ENCODE measurements at places on chromosomes 5 and 9. TPM values are rescaled to one million over a fixed set of nuclear protein-coding genes. Genes with fewer than 3 reads are reported as not detected.

ALDH1A1 gene
- total RNA-seq = 452 TPM

GRCh38 chr9:75539523-75539922, 350.9 kb upstream of the PCSK5 start:
- no peak for DNase-seq

DNA sequence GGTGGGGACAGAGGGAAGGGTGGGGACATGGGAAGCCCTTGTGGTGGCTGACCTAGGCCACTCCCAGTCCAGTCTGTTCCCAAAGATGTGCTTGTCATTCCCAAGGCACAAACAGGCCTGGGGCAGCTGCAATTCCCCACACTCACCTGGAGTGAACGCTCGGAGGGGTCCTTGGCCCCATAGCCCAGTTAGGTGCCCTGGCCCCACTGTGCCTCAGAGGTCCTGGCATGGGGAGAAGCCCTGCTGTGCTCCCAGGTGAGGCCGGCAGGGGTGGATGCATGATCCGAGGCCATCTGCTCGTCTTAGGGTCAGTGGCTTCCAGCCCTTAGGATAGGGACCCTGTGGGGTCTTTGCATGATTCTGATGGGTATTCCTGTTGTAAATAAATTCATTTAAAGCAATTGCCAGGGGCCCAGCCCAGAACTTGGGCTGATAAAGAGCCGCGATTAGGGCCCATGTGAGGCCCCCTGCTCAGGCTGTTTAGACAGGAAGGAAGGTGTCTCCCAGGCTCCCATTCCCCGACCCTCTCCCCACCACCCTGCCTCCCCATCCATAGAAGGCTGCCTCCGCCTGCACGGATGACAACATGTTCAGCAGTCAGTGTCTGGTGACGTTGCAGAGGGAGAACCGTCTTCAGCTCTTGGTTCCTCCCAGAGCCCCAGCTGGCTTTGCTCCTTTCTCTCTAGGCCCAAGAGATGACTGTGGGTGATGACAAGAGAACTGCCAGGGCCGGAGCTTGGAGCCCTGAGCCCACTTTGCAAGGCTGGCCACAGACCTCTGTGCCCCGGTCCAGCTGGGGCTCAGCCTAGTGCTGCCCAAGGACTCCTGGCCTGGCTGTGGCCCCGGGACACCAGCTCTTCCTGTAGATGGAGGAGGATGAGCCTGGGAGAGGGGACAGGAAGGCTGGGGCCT, 28.4 kb upstream of the IRX4 start:
- DNase-seq = no peak

GRCh38 chr9:113274474-113275156, 757 bp downstream of the CDC26 start:
- peak; percentile 23 for DNase-seq

DNA sequence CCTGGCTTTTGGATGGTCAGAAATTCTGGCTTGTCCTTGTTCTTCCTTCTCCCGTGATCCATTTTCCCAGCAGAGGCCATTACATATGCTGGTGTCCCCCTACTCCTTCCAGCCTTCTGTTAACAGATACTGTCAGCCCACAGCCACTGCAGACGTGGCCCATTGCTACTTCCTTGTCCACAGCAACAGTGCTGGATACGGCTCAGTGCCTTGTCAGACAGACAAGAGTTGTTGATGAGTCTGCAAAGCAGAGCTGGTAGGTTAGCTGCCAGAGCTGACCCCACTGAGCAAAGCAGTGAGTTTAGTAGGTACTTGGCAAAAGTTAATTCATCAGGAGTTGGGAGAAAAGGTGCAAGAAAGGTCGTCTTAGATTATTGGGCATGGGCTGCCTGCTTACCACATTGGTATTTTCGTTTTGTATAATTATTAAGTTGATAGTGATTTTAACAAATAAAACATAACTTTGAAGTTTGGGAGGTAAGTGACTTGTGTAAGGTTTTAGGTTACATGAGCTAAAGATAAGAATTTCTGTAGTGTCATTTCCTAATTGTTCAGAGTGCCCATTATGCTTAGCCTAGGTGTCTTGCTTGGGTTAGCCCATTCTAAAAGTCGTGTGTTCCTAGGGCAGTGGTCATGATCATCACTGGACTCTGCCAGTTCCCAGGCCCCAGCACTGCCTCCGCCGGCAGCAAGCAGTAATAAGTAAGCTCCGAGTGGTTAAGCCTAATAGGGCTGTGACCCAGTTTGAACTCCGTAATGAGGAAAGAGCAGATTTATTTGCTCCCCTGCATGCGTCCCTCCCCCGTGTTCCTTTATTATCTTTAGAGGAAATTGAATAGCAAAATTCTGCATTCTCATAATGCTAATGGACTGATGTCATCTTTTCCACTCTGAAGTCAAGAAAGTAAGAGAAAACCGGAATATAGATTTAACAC, 292.0 kb downstream of the FANCC start:
- DNase-seq = peak; percentile 86

DNA sequence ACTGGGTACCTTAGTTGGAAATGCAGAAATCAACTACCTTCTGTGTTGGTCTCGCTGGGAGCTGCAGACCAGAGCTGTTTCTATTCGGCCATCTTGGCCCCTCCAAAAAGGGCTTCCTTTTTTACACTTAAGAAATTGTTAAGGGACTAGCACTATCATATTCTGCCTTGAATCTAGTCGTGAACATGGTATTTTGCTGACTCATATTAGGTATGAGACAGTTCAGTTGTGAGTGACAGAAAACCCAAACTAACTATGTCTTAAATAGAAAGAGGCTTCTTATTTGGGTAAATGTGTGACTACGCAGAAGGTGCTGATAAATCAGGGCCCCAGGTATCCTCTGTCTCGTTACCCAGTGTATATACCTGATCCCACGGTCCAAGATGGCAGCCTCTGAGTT, 298.2 kb downstream of the EDIL3 start:
- DNase-seq = no peak

GRCh38 chr9:21053851-21054250, 22.4 kb upstream of the HACD4 start:
- no peak for DNase-seq

Data from mucosa of gallbladder (tissue), 1 donor.